ENCODE measurements at places on chromosomes 13 and 19.

GRCh38 chr13:95106562-95106961 is 194.7 kb downstream of the ABCC4 start:
- DNase-seq = no peak

DNA sequence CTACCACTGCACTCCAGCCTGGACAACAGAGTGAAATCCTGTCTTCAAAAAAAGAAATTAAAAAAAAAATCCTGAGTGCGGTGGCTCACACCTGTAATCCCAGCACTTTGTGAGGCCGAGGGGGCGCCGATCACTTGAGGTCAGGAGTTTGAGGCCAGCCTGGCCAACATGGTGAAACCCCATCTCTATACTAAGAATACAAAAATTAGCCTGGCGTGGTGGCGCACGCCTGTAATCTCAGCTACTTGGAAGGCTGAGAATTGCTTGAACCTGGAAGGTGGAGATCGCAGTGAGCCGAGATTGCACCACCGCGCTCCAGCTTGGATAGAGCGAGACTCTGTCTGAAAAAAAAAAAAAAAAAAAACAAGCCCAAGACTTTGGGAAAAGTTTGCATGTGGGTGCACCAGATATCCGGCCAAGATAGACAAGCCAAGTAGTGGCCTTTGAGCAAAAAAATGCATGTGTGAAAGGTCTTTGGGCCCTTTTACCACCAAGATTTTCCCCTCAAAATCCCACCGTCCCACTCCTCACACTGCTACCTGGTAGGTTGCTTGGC is 5.7 kb downstream of the DNAJB1 start:
- DNase-seq = no peak

GRCh38 chr13:66618702-66619101 is 611.4 kb downstream of the PCDH9 start:
- no peak for DNase-seq

DNA sequence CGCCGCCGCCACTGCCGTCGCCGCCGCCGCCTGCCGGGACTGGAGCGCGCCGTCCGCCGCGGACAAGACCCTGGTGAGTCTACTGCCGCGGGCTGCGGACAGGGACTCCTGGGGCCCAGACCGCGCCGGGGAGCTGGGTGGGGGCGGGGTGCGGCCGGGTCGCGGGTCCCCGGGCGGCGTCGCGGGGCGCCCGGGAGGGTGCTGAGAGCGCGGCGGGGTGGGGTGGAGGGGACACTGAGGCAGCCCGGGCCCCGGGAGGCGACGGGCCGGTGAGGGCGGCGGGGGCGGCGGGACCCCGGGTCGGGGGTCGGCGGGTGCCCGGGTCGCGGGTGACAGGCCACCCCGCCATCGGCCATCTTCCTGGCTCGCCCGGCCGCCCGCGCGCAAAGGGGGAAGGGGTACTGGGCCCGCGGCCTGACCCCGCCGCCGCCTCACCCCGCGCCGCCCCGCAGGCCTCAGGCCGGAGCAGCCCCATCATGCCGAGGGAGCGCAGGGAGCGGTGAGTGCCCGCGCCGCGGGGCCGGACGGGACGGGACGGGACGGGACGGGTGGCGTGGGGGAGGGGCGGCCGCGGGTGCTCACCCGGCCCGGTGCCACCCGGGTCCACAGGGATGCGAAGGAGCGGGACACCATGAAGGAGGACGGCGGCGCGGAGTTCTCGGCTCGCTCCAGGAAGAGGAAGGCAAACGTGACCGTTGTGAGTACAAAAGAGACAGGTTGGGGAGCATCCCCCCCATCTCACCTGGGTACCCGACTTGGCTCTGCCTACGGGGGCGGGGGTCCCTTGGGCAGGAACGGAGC is 489 bp downstream of the CCNE1 start:
- DNase-seq = no peak

DNA sequence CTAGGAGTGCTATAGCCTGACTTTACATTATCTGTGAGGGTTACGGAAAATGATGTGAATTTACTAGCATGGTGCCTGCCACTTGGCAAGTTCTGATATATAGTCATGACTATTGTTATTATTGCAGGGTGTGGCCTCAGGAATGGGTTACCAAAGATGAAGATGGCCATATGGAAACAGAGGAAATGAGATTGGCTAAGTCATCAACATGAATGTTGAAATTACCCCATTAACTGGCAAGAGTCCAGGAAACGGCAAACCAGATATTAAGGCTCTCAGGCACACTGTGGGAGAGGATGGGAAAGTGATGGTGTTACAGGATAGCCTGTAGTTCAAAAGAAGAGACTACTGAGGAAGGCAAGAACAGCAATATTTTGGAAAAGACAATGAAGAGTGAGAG is 183.3 kb downstream of the KCNRG start:
- DNase-seq = no peak

DNA sequence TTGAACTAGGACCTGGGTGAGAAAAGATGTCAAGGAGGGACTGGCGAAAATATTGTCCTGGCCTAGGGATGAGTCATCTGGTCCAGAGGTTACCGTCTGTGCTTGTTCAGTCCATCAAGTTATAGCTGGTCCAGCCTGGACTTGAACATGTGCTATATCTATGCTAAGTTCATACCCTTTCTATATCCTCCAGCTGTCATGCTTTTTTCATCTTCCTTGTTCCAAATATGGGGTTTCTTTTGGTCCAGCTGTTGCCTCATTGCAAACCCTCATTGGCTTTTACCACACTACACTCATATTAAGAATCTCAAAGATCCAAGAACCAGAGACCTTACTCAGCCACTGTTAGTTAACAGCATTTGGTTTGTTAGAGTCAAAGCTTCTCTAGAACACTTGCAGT is 19.1 kb upstream of the KLF12 start:
- DNase-seq = no peak

DNA sequence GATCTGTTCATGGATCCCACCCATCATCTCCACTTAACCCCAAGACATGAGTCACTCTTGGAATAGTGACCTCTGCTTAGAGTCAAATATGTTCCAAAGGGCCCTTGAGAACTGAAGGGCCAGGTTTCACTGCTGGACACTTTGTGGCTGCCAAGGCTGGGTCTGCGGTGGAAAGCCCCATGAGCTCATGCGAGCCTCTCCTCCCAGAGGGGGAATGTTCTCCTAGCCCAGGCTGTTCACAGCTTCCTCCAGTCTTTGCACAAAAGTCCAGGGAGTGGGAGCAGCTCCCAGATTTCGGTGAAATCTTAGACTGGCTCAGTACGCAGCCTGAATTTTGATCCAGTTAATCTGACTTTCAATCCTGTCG is 732 bp upstream of the DCLK1 start:
- no peak for DNase-seq

DNA sequence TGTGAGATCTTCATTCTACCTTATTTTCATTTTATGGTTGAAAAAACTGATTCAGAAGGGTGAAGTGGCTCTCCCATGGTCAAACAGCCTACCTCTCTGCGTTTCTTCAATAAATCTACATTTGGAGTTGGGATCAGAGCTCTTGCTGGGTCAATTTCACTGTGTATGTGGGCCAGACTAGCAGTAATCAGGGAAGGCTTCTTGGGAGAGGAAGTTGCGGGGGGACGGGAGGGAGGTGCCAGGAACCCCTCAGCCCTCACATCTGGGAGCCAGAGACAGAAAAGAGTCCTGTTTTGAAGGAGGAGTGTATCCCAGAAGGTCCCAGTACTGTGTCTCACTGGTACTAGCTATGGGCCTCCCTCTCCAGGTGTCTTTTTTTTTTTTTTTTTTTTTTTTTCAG is 934 bp downstream of the KXD1 start:
- DNase-seq = no peak

All from midbrain (tissue), 1 donor.